ENCODE measurements at places on chromosomes 7 and 10. TPM values are rescaled to one million over a fixed set of nuclear protein-coding genes. Genes with fewer than 3 reads are reported as not detected.

Gene SPDYE11
- total RNA-seq, result not detected

Gene GRM3
- not detected for total RNA-seq

Gene SUGCT
- total RNA-seq, result 0.91 TPM

Gene AOAH
- 17.8 TPM for total RNA-seq

Gene SORCS1
- total RNA-seq, result not detected

Gene GIMAP8
- 7.9 TPM for total RNA-seq

Gene STEAP4
- 0.58 TPM for total RNA-seq

Gene FAM180A
- total RNA-seq, result not detected

DNA sequence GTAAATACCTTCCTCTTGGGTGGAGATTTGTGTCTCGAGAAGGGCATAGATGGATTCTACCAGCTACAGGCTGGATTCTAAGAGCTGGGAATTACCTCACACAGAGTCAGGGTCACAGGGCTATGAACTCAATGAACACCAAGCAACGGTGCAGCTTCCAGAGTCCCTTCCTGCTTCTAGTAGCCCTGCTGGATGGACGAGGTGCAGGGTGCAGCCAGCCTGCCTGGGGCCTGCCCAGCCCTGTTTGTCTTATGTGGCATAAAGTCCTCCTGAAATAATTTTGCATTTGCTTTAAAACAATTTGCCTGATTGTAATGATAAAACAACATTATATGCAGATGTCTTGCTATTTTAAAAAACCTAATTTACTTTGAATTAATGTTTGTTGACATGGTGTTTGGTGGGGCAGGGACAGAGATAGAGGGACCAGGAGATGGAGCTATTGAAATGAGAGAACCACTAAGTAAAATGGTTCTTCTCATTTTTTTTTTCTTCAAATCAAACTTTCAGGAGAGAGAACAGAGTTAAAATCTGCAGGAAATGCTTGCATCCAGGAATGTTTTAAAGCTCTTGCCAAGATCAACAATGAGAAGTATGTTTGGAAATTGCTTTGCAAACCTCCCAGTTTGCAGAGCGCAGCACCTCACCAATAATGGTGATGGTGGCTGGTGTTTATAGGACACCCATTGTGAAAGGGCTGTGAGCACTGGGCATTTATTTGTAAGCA, 305.4 kb upstream of the PODXL start:
- no peak for DNase-seq
- H3K27me3 ChIP-seq, result no peaks in the 10 kb centered on the region
- no peak overlapping the region for H3K27ac ChIP-seq

DNA sequence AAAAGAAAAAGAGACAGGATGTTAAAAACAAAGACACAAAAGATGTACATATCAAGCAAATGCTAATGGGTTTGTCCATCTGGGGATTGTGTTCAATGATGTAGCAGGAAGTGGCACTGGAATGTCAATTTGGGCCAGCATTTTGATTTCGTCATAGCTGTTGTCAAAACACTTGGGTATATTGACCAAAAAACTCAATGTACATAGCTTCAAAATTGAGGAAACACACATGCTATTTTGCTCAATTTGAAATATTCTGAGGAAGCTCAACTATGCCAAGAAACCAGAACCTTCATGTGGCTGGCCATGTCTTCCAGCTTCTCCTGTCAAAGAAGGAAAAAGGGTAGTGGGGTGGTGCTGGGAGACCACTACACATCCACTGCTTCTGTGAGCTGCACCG, 212.7 kb upstream of the GHITM start:
- no peak overlapping the region for H3K27ac ChIP-seq
- DNase-seq, result no peak
- H3K36me3 ChIP-seq, result no peaks in the 10 kb centered on the region
- H3K27me3 ChIP-seq, result peaks cover 2% of the 10 kb centered on the region
- no peaks in the 10 kb centered on the region for H3K4me1 ChIP-seq
- no peak overlapping the region for H3K4me3 ChIP-seq

- no peak for DNase-seq
- peaks cover 9% of the 10 kb centered on the region for H3K27me3 ChIP-seq
- H3K36me3 ChIP-seq, result no peaks in the 10 kb centered on the region
- no peak overlapping the region for H3K27ac ChIP-seq
These were observed 25.8 kb downstream of the TACC2 start for GRCh38 chr10:122014652-122015248.

DNA sequence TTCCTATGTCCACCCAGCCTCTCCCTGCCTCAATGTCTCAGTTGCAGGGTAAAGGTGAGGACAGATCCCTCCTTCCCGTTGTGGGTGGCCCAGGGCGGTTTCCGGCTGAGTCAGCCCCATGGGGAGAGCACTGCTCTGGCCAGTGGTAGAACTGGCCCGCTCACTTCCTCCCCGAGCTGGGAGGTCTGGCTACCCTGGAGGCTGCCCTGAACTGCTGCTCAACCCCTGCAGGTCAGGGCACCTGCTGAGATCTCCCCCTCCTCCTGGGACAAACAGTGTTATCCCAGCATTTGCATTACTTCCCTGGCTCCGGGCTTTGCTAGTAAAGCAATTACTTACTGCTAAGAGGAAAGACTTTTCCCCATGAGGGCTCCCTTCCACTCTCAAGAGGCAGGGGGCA, 21.4 kb upstream of the IMPDH1 start:
- no peak overlapping the region for H3K27ac ChIP-seq
- H3K27me3 ChIP-seq, result peaks cover 17% of the 10 kb centered on the region
- no peak for DNase-seq

DNA sequence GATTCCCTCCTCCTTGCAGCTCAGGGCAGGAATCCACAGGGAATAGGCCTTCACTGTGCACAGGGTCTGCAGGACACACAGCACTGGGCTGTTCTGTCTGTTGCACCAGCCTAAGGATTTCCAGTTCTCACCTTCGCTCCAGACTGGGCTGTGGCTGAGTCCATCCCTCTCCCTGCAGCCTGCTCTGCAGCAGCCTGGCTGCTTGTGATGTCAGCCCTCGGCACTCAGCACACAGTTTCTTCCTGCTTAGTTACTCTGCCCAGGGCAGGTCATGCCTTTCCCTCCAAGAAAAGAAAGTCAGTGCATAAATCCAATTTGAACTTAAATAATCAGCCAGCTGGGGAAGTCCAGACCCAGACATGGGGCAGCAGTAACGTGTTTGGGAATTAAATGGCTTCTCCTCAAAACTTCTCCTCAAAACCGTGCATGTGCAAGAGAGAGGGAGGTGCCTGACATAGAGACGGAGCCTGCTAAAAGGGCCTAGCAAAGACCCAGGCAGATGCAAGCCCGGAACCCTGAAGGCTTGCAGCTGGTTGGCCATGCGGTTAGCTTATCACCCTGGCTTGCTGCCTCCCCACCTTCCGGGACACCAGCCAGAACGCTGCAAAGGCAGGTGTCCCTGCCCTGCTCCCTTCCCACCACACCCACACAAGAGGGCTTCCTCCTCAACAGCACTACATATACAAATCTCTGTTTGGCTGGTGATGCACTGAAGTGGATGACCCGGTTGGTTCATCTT, 10.9 kb upstream of the GDF2 start:
- H3K27me3 ChIP-seq, result peaks cover 2% of the 10 kb centered on the region
- H3K4me3 ChIP-seq, result peak overlapping the region; percentile 39
- H3K36me3 ChIP-seq, result no peaks in the 10 kb centered on the region
- peaks cover 13% of the 10 kb centered on the region for H3K4me1 ChIP-seq
- peak; percentile 81 for DNase-seq

DNA sequence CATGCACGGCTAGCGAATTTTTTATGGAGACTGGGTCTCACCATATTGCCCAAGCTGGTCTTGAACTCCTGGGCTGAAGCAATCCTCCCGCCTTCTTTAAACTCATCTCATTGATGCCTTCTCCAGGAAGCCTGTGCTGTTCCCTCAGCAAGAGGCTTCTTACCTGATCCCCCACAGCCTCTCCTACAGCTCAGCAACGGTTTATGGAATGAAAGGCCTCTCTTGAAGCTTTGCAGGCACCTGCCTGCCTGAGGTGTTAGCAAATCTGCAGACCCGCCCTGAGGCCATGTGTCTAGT, 468 bp upstream of the TRIM56 start:
- no peak for DNase-seq
- H3K27ac ChIP-seq, result peak overlapping the region; percentile 99
- peaks cover 23% of the 10 kb centered on the region for H3K36me3 ChIP-seq
- peaks cover 26% of the 10 kb centered on the region for H3K4me1 ChIP-seq
- H3K4me3 ChIP-seq, result peak overlapping the region; percentile 98

DNA sequence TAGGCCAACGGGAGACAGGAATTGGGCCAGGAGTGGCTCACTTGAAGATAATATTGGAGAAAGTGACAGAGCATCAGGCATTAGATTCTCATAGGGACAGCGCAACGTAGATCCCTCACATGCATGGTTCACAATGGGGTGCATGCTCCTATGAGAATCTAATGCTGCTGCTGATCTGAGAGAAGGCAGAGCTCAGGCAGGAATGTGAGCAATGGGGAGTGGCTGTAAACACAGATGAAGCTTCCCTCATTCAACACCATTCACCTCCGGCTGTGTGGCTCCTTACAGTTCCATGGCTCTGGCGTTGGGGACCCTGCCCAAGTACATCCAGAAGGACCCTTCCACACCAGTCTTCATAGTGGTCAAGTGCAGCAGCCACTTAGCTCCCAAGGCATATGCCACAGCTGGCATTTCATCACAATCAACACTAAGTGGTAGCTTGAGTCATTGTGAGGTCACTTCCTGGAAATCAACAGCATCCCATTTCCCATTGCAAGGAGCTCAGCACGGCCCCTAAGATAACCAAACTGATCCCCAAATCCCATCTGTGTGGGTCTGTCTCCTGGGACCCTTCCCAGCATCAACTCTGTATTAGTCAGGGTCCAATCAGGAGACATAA, 174.5 kb downstream of the TPST1 start:
- no peaks in the 10 kb centered on the region for H3K4me1 ChIP-seq
- H3K36me3 ChIP-seq, result peaks cover 2% of the 10 kb centered on the region
- no peak for DNase-seq
- no peak overlapping the region for H3K27ac ChIP-seq

- H3K27ac ChIP-seq, result no peak overlapping the region
- DNase-seq, result no peak
- no peaks in the 10 kb centered on the region for H3K4me1 ChIP-seq
- no peaks in the 10 kb centered on the region for H3K36me3 ChIP-seq
- no peaks in the 10 kb centered on the region for H3K27me3 ChIP-seq
- no peak overlapping the region for H3K4me3 ChIP-seq
These were observed 110.6 kb downstream of the ZMIZ1 start for GRCh38 chr10:79179164-79179956.

DNA sequence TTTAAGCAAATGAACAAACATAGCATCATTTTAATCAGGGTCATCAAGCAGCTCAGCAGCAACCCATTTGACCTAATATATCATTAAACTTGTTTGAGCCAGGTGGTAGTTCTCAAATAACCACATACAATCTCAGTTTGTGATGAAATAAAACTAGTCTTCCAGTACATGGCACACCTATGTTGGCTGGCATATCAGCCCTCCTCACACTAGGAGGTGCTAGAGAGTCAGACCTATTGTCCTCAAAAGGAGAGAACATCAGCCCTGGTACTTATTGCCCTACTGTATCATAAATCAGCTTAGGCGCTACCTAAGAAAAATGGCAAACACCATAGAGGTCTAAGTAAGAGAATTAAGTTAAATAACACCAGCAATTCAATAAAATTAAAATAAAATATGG, 81.7 kb downstream of the CABCOCO1 start:
- DNase-seq, result no peak
- no peaks in the 10 kb centered on the region for H3K4me1 ChIP-seq
- no peak overlapping the region for H3K27ac ChIP-seq
- H3K4me3 ChIP-seq, result no peak overlapping the region
- peaks cover 2% of the 10 kb centered on the region for H3K36me3 ChIP-seq
- peaks cover 16% of the 10 kb centered on the region for H3K27me3 ChIP-seq

DNA sequence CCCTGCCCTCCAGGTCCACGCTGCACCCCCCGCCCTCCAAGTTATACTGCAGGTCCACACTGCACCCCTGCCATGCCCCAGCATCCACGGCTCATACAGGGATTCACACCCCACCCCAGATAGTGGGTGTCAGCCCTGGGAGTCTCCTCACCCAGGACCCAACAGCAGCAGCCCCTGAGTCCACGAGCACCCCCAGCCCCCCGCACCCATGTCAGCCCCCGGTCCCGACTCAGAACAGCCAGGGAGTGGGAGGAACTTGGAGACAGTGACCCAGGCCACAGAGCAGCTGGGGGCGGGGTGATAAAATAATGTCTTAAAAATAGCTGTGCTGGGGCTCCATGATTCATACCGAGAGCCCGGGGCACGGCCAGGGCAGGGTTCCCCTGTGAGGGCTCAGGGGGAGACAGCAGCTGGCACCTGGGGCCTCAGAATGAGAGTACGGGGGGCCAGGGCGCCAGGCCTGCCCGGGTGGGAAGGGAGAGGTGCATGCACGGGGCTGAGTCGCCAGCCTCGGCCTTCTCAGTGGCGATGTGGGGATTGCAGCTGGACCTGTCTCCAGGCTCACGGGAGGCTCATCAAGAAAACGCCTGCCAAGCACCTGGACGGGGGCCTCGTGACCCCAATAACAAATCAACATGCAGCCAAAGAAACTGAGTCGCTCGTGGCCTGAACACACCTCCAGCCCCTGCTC, 29.8 kb downstream of the ADAP1 start:
- peak overlapping the region; percentile 90 for H3K4me3 ChIP-seq
- peaks cover 39% of the 10 kb centered on the region for H3K4me1 ChIP-seq
- peaks cover 25% of the 10 kb centered on the region for H3K36me3 ChIP-seq
- H3K27ac ChIP-seq, result peak overlapping the region; percentile 95
- no peaks in the 10 kb centered on the region for H3K27me3 ChIP-seq

DNA sequence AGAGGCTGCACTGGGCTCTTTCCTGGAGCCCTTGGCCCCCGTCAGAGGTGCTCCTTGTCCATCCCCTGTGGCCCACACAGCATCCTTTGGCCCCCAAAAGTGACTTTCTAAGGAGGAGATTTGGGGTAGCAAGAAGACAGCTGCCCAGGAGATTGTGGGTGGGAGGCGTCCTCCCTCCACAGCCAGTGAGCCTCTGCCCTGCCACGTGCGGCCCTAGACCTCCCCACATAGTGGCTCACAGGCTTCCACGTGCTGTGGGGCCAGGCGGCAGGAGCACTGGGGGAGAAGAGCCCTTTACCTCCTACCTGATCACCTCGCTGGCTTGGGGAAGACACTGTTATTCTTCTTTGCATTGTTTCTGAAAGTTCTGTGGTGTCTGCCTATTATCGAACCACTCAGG, 178.8 kb downstream of the TCERG1L start:
- H3K4me3 ChIP-seq, result no peak overlapping the region
- H3K27ac ChIP-seq, result no peak overlapping the region
- no peak for DNase-seq
- no peaks in the 10 kb centered on the region for H3K4me1 ChIP-seq
- H3K36me3 ChIP-seq, result no peaks in the 10 kb centered on the region

DNA sequence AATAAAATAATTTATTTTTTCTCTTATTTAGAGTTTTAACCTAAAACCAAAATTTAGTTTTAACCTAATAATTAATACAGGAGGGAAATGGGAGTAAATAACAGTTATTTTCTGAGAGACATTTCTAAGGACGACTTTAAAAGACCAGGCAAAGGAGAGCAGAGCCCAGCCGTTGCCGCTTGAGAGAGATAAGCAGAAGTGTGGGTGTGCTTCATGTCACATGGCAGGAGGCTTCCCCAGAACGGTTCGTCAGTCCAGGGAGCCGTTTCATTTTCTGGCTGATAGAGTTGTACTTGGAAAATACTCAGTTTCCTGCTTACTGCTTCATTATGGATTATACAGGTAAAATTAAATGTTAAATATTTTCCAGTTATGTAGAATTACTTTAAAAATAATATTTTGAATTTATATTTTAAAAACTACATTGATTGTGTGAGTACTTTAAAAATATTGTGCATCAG, 61.4 kb downstream of the ST7 start:
- no peak for DNase-seq
- no peak overlapping the region for H3K4me3 ChIP-seq
- peaks cover 39% of the 10 kb centered on the region for H3K27me3 ChIP-seq
- no peak overlapping the region for H3K27ac ChIP-seq
- H3K4me1 ChIP-seq, result peaks cover 31% of the 10 kb centered on the region
- no peaks in the 10 kb centered on the region for H3K36me3 ChIP-seq

Measured in activated CD4-positive, alpha-beta T cell treated with anti-CD3 and anti-CD28 coated beads, Interleukin-2, amount 10 ng/mL, durations not matched to agents 24 days and 14 days (primary cell).